ENCODE measurements at places on chromosomes 6 and 20.
A peak's percentile ranks its signal among the peaks of the same experiment; 100 is the strongest.

- DNase-seq, result no peak
These were observed 107.1 kb downstream of the UBE3D start for GRCh38 chr6:82958551-82958950.

GRCh38 chr20:57394121-57395082 is 3.2 kb downstream of the RBM38 start:
- DNase-seq, result no peak

GRCh38 chr6:27237089-27237803 is 10.3 kb upstream of the PRSS16 start:
- no peak for DNase-seq

DNA sequence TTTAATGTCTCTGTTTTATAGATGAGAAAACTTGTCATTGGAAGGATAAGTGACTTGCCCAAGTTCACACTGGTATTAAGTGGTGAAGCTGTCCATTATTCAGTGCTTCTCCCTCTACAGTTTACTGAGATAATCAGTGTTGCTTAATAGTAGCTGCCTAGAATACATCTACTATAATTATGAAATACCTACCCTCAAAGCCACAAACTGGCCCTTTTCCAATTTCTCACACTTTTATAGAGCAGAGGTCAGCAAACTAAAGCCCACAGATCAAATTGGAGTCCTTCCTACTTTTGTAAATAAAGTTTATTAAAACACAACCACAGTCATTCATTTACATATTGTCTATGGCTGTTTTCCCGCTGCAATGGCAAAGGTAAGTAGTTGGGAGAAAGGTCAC is 73.5 kb downstream of the EYS start:
- no peak for DNase-seq

DNA sequence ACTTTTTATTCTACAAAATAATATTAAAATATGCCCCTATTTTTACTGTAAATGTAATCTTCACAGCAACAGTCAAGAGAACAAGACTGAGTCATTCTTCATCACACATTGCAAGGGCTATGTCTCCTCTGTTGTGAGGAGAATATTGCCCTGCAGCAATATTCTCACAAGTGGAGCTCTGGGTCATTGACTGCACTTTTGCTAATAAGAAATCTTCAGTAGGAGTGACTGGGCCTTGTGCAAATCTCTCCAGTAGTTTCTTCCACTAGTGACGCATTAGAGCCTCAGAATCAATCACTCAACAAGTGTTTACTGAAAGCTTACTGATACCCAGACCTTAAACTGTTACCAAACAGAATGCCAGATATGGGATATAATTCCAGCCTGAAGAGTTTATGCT is 49.1 kb downstream of the LAMA2 start:
- no peak for DNase-seq

DNA sequence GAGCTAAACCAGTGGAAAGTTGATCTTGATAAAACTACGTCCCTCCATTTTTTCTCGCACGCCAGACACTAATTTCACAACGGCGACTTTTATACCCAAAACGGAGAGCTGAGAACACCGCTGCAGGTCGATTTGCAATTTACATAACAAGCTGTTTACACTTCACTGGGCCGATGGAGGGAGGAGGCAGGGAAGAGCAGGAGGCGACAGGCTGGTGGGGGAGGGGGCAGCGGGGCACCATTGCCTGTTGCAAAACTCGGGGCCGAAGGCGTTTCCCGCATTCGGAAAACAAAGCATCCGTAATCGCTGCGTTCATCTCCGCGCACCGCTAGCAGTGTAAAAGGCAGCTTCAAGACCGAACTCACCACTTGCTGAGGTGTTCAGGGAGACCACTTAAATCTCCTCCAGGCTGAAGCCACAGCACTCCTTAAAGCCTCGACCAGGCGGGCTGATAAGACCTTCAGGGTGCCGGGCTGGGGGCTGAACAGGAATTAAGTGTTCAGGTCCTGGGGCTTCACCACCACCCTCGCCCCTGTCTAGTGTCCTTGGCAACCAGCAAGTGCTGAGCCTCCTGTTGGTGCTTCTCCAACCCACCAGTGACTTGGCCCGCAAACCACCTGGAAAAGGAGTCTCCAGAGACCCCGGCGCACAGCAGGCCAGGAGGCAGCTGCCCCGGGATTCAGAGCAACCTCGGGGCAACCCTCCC is 2.0 kb upstream of the FOXC1 start:
- DNase-seq, result no peak

GRCh38 chr6:147381712-147382111 is 126.8 kb upstream of the SAMD5 start:
- DNase-seq, result no peak

- no peak for DNase-seq
These were observed 91.1 kb downstream of the ATXN1 start for GRCh38 chr6:16670183-16670582.

GRCh38 chr20:39849664-39850063 is 839.4 kb downstream of the MAFB start:
- no peak for DNase-seq

DNA sequence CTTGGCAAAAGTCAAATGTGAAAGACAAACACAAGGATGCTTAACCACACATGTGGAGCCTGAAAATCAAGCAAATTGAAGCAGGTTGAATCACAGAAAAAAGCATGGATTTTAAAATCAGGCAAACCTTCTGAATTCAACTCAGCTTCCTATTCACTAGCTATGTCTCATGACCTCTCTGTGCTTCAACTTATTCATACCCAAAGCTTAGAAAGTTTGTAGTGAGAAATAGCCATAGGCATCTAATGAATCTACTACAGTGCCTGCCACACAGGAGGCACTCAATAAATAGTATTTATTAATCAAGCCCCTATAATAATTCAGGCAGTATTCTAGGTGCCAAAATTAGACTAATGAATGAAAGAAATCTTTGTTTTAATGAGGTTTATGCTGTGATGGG is 112.2 kb upstream of the TNFAIP3 start:
- DNase-seq, result no peak

GRCh38 chr6:147621263-147621662 is 112.8 kb downstream of the SAMD5 start:
- DNase-seq, result no peak

DNA sequence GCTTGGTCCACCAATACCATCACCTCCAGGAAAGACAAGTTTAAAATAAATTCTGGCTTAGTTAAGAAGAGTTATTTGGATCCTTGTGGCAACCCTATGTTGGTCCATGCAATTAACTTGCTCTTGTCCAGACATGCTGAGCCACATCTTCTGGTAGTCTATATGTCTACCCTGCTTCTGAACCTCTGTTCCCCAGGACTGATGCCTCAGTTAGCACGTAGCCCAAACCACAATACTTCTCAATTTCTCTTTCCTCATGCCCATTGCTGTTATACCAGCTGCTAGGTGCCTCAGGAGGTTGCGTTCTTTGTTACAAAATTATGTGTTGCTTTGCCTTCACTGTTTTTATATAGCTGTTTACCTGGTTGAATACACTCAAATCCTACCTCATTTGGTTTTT is 116.4 kb upstream of the KCNQ5 start:
- DNase-seq, result no peak

GRCh38 chr6:108801366-108801765 is 46.9 kb upstream of the ARMC2 start:
- DNase-seq, result no peak

DNA sequence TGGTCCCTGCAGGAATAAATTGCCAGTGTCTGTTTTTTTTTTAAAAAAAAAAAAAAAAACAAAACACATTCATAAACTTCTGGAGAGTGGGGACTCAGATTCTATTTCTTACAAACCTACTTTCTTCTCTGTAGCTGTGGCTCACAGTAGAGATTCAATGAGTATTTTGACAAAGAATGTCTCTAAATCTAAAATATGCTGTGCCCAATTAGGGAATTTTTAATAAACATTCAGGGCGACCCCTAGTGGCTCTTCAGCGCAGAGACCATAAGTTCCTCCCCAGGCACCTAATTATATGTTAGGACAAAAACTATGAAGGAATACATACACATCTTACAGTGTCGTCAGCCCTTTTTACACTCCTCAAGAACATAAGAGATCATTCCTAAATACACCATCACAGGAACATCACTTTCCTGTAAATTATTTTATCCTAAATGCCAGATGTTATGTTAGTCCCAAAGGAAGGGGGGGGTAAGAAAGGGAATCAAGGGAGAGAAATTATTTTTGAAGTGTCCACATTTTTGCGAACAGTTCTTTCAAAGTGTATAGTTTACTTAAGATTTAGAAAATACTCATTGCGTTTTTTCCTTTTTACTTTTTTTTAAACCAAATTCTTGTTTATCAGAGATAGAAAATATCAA is 21.8 kb upstream of the NAA20 start:
- DNase-seq, result no peak

- DNase-seq, result no peak
These were observed 40.1 kb downstream of the CDH22 start for GRCh38 chr20:46268131-46268614.

GRCh38 chr20:46563170-46563859 is 12.9 kb upstream of the OCSTAMP start:
- DNase-seq, result no peak

- no peak for DNase-seq
These were observed 129.7 kb upstream of the AHI1 start for GRCh38 chr6:135627092-135627715.

DNA sequence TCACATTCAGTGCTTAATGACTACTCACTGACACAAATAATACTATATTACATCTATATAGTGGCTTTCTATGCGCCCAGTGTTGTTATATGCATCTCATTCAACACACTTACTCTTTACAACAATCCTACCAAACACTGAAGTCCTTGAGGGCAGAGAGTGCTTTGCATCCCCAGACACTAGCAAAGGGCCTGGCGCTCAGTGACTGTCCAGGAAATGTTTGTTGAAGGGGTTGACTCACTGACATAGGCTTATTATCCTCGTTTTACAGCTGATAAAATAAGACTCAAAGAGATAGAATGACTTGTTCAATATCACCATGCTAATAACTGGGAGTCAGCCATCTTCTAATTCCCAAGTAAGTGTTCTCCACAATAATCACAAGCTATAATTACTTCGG is 163.3 kb downstream of the ARHGAP18 start:
- no peak for DNase-seq

GRCh38 chr20:62501801-62502495 is 26.2 kb upstream of the GATA5 start:
- DNase-seq, result peak; percentile 7

- DNase-seq, result no peak
These were observed 55.5 kb downstream of the FOXC1 start for GRCh38 chr6:1665214-1665613.

DNA sequence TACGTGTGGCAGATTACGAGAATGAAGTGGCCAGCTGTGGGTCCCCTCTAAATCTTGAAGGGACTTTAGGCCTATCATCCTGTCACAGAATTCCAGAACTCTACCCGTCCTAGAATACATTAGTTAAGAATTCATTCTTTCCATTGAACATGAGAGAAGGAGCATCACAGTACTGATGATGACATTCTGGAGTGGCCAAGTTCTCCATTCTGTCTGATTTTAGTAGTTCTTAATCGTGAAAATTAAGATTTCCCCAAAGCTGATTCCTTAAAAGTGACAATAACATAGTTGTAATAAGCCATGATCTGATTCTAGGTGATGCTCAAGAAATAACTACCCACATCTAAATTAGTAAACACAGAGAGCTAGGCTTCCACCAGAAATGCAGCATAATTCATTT is 35.0 kb upstream of the RIN2 start:
- DNase-seq, result no peak

- DNase-seq, result no peak
These were observed 9.9 kb upstream of the RPS6KA2 start for GRCh38 chr6:166636934-166637333.

- no peak for DNase-seq
These were observed 73.3 kb downstream of the SLC22A23 start for GRCh38 chr6:3383525-3383924.

DNA sequence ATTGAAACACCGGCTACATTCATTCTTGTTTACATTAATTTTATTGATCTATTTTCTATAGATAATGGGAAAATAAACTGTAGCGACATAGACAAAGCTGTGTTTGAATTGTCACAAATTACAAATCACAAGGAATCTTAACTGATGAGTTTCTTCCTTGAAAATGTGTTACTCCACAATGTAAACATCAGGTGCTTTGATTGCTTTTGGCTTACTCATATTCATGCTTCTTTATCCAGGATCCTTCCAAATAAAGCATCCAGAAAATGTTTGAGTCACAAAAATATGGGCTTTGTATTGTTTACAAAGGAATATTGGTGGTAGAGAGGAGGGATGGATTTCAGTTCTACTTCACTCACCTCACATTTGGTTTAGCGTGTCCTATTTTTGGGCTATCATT is 64.0 kb downstream of the BMP2 start:
- no peak for DNase-seq

DNA sequence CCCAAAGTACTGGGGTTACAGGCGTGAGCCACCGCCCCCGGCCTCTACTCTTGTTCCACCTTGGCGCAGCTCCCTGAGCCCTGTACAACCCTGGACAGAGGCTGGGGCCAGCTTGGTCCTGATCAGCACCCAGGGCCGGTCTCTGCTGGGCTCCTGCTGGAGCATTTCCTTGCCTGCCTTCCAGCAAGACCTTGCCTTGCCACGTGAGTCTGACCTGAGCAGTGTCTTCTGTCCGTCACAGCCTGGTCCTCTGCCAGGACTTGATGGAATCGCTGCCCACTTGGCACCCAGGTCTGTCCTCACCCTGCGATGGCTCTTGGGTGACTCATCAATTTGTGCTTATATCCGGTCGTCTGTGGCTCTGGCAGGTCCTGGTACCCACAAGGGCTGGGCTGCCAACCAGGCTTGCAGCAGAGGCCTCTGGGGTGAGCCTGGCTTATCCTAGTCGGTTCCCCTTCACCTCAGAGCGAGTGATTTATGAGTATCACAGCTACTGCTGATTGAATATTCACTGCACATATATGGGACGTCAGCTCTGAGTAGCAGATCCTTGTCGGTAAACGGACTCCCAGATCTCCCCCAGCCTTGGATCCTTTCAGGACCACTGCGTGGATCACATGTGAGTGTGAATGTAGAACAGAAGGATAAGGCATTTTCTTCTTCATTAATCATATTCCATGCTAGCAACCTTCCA is 10.1 kb upstream of the SULF2 start:
- DNase-seq, result no peak

DNA sequence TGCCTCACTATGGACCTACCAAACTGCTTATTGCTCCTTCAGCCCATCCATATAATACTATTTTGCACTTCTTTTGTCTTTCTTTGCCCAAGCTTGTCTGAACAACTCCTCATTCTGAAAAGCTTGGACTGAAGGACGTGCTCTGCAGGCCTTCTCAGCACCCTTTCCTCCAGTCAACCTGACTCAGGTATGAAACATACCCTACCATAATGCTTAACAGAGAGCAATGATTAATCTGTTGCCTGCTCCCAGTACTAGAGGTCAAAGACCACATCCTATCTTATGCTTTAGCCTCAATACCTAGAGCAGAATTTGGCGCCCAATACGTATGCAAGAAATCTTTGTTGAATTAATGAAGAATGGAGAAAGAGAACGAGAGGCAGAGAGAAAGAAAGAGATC is 55.2 kb downstream of the ATXN1 start:
- no peak for DNase-seq

DNA sequence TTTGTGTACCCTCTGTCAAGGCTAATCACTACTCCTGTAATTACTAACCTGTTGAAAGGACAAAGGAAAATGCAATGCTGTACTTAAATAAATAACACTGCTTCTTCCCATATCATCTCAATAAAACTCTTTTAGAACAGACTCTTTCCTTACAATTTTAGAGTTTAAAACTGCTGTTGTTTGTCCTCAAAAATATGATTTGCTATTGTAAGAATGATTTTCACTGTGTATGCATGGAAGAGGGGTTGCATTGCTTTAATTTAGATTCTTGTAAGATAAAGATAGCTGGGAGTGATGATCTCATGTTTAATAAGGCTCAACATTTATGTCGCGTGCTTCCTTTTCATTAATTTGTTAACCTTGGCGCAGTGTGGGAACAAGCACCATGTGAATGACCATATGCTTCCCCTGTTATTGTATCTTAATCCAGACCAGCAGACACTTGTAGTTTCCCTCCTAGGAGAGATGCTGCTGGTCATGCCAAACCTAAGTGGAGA is 89.8 kb upstream of the ATXN1 start:
- no peak for DNase-seq
